ENCODE measurements at places on chromosomes 2 and 18. TPM values are rescaled to one million over a fixed set of nuclear protein-coding genes. Genes with fewer than 3 reads are reported as not detected.

The TMEM163 gene
- total RNA-seq: 10.3 TPM

The C2orf15 gene
- 1.3 TPM for total RNA-seq

The CNNM3 gene
- 45.6 TPM for total RNA-seq

DNA sequence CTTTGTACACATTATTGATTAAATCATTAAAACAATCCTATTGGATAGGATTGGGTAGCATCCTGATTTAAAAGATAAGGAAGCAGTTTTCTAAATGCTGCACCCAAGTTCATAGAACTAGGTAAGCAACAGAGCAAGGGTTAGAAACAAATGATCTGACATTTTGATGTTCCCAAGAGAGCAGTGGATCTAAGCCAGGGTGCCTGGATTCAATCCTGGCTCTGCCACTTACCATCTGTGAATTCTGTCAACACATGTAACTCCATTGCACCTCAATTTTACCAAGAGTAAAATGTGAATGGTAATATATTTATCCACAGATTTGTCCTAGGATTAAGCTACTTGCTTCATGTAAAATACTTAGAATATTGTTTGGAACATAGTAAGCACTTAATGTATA lies 982.6 kb upstream of the FANCL start:
- DNase-seq: no peak

GRCh38 chr2:239368321-239368720 lies 32.5 kb downstream of the HDAC4 start:
- no peak for DNase-seq

GRCh38 chr2:112021781-112022231 lies 33.3 kb upstream of the TMEM87B start:
- DNase-seq: no peak

DNA sequence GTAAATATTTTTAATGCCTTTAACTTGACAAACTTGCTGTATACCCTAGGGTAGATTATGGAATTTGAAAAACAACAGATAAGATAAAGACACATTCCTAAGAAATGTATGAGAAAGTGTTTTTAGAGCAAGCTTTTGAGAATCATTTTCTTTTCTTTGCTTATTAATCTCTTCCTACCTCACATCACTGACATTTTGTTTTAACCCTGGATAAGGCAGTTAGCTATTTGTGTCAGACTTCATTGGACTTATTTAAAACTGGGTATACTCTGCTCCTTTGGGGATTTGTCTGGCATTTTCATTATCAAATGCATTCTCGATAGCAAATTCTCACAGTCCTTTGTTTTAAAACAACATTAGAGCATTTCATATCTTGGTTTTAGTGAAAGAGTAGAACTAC lies 17.2 kb downstream of the EML4 start:
- DNase-seq: no peak

- DNase-seq: no peak
These were observed 20.1 kb downstream of the FIGN start for GRCh38 chr2:163715668-163716067.

GRCh38 chr2:226970362-226970761 lies 134.5 kb downstream of the RHBDD1 start:
- DNase-seq: no peak

GRCh38 chr2:229405796-229406195 lies 134.7 kb upstream of the PID1 start:
- DNase-seq: no peak

- DNase-seq: no peak
These were observed 69.9 kb downstream of the SH3BP4 start for GRCh38 chr2:235021752-235022151.

Data from natural killer cell (primary cell).